Esophagus muscularis mucosa (tissue), 4 donors: ENCODE measurements at places on chromosomes 11 and 22. TPM values are rescaled to one million over a fixed set of nuclear protein-coding genes. Genes with fewer than 3 reads are reported as not detected.

DNA sequence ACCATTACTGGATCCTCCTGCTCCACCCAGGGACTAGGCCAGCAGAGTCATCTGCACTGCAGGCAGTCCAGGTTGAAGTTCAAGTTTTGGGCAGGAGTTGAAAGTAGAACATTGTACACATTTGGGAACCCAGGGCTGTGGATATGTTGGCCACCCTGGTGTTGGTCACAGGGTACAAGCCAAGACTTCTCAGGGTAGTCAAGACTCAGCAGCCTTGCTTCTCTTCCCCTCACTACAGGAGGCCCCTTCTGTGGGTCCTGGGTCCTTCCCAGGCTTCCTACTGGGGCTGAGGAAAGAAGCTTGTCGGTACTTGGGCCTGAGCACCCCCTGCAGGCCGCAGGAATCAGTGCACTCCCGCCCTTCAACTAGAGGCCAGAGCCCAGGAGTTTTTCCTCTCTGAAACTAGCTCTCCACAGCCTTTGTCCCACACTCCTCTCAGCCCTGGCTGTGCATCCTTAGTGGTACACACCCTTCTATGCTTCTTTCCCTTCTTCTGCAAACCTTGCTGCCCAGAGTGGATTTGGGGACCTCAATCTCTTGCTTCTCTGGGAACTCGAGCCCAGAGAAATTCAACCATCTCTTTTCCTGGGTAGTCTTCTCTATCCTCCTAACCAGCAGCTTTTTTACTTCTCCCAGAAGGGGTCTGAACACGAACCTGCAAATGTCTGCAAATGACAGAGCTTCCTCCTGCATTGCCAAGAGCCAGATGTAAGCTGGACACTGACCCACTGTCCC, 2.6 kb upstream of the HPX start:
- H3K27me3 ChIP-seq: no peaks in the 10 kb centered on the region
- no peak for DNase-seq
- H3K4me1 ChIP-seq: no peaks in the 10 kb centered on the region
- H3K4me3 ChIP-seq: no peak overlapping the region
- peaks cover 7% of the 10 kb centered on the region for H3K36me3 ChIP-seq

- DNase-seq: no peak
- no peaks in the 10 kb centered on the region for H3K27me3 ChIP-seq
- H3K4me1 ChIP-seq: peaks cover 30% of the 10 kb centered on the region
- H3K27ac ChIP-seq: peak overlapping the region; percentile 62
These were observed 55.7 kb downstream of the ATM start for GRCh38 chr11:108278546-108278945.

DNA sequence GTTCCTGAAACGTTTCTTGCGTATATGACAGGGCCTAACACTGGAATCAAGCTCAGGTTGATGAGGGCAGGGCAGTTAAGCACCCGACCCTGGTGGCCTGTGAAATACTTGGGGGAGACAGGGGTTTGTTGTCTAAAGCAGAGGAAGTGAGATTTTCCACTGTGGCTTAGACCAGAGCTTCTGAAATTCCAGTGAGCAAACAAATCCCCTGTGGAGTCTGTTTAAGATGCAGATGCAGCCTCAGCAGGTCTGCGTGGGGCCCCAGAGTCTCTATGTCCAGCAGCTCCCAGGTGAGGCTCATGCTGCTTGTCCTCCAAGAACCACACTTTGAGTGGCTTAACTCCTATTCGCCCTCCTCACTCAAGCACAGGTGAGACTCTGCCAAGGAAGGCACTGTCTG, 39.1 kb upstream of the PRAME start:
- no peaks in the 10 kb centered on the region for H3K27me3 ChIP-seq
- no peak overlapping the region for H3K27ac ChIP-seq

The OR8D1 gene
- not detected for total RNA-seq

- H3K27me3 ChIP-seq: no peaks in the 10 kb centered on the region
- peaks cover 58% of the 10 kb centered on the region for H3K4me1 ChIP-seq
- no peak for DNase-seq
These were observed 10.6 kb downstream of the LIMK2 start for GRCh38 chr22:31222736-31223135.

- DNase-seq: no peak
- no peaks in the 10 kb centered on the region for H3K36me3 ChIP-seq
- no peaks in the 10 kb centered on the region for H3K27me3 ChIP-seq
- H3K27ac ChIP-seq: no peak overlapping the region
These were observed 21.5 kb upstream of the MMP7 start for GRCh38 chr11:102552020-102552419.

GRCh38 chr22:37525073-37525745, 6.0 kb upstream of the CARD10 start:
- no peak overlapping the region for H3K4me3 ChIP-seq
- H3K36me3 ChIP-seq: no peaks in the 10 kb centered on the region
- no peak for DNase-seq
- H3K27me3 ChIP-seq: no peaks in the 10 kb centered on the region

- no peak overlapping the region for H3K4me3 ChIP-seq
- DNase-seq: no peak
- no peaks in the 10 kb centered on the region for H3K36me3 ChIP-seq
- no peak overlapping the region for H3K27ac ChIP-seq
These were observed 155.6 kb upstream of the TRIM48 start for GRCh38 chr11:55106391-55106790.

The ZNF280A gene
- not detected for total RNA-seq

DNA sequence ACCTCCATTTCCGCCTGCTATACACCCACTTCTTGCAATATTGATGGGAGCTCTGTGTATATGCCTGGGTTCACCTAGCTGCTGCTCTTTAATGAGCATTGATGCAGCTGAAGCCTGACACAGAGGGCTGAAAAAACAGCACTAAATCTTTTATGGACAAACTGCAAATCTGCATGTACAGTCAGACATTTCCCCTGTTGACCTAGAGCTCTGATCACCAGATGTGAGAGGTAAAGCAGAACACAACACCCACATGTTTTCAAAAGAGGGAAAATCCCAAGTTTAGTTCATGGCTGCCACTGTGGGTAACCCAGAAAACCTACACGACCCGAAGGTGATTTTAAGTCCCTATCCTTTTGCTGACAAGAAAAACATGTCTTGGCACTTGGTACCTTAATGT, 303.0 kb upstream of the PITPNB start:
- H3K36me3 ChIP-seq: no peaks in the 10 kb centered on the region
- no peaks in the 10 kb centered on the region for H3K27me3 ChIP-seq
- H3K27ac ChIP-seq: no peak overlapping the region
- no peak overlapping the region for H3K4me3 ChIP-seq
- H3K4me1 ChIP-seq: peaks cover 6% of the 10 kb centered on the region
- no peak for DNase-seq

The OR8D4 gene
- total RNA-seq: not detected

DNA sequence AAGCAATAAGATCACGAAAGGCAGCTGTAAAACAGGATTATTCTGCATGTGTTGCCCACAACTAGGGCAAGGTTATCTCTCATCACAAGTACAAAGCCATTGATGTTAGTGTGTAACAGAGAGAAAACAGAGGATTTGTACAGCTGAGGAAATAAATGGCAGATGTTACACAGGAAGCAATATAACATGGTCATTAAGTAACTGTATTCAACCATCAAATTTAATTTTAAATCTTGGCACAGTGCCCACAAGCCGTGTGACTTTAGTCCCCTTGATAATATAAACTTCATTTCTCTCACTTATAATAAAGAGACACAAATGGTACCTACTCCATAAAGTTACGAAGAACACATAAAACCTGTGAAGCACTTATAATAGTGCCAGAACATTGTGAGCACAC, 17.3 kb downstream of the OR51E2 start:
- no peaks in the 10 kb centered on the region for H3K27me3 ChIP-seq
- no peak overlapping the region for H3K27ac ChIP-seq
- H3K36me3 ChIP-seq: no peaks in the 10 kb centered on the region
- H3K4me1 ChIP-seq: no peaks in the 10 kb centered on the region

DNA sequence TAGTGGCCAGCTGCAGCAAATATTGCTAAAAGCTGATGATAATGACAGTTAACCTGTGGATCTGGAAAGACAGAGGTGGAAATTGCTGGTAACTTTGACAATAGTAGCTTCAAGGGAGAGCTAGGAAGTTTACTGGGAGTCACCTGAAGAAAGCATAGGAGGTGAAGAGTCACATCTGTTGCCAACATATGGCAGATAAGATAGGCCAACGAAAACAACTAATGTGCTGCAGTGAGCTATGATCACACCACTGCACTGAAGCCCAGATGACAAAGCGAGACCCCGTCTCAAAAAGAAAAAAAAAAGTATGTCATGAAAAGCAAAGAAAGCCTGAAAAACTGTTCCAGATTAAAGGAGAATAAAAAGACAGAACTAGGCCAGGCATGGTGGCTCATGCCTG, 4.3 kb upstream of the PRDM10 start:
- H3K27ac ChIP-seq: no peak overlapping the region
- no peak for DNase-seq
- H3K27me3 ChIP-seq: no peaks in the 10 kb centered on the region
- no peaks in the 10 kb centered on the region for H3K36me3 ChIP-seq
- H3K4me1 ChIP-seq: peaks cover 7% of the 10 kb centered on the region
